ENCODE measurements at places on chromosomes 4 and X.

GRCh38 chr4:106238820-106239420 is 77.1 kb downstream of the TBCK start:
- DNase-seq, result no peak

DNA sequence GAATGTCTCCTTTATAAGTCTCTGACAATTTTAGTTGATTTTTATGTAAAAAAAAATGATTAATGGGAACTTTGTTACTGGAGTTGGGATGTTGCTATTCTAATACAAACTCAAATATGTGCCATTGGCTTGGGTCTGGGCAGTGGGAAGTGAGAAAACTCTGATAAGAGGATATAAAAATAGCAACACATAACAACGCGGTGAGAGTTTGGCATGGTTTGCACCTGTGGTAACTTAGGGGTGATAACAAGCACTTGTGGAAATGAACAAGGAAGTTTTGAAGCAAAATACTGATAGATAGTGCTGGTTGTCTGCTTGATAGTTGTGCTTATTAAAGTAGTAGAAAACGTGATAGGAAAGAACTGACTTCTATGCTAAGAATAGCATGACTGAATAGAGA is 743.3 kb upstream of the AGA start:
- DNase-seq, result no peak

GRCh38 chr4:8821151-8821950 is 50.3 kb downstream of the HMX1 start:
- no peak for DNase-seq

- DNase-seq, result no peak
Observed at GRCh38 chrX:140822184-140822583, 112.6 kb downstream of the LINC00632 start.

DNA sequence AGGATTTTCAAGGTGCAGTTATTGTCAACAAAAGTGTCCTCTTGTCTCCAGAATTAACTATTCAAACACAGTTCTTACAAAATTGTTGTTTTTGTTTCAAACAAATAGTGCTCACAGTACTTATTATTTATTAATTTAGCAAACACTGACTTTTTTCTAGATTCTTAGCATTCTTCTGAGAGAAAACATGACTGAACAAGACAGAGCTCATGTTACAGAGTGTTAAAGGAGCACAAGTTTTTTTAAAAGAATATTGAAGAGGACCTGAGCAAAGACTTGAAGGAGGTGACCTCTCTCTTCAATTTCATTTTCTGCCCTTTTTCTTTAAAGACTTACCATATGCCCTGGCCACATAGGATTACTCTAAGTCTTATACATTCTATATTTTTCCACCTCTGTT is 2220.3 kb upstream of the AGA start:
- no peak for DNase-seq

DNA sequence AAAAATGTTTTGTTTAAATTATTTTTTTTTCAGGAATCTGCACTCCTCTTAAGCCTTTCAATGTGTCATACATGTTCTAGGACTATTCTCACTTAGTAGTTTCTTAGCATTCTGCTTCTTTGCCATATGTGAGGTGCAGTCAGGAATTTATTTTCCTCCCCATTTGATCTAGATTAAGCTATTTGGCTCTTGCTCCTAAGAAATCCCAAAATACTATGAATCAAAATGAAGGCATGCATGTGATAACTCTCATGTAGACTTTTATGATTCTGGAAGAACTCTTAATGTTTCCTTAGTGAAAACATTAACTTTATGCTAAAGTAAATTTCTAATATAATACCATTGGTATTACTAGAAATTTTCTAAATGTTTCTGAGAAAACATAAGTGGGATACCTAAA is 664.5 kb downstream of the RAPGEF2 start:
- DNase-seq, result no peak

DNA sequence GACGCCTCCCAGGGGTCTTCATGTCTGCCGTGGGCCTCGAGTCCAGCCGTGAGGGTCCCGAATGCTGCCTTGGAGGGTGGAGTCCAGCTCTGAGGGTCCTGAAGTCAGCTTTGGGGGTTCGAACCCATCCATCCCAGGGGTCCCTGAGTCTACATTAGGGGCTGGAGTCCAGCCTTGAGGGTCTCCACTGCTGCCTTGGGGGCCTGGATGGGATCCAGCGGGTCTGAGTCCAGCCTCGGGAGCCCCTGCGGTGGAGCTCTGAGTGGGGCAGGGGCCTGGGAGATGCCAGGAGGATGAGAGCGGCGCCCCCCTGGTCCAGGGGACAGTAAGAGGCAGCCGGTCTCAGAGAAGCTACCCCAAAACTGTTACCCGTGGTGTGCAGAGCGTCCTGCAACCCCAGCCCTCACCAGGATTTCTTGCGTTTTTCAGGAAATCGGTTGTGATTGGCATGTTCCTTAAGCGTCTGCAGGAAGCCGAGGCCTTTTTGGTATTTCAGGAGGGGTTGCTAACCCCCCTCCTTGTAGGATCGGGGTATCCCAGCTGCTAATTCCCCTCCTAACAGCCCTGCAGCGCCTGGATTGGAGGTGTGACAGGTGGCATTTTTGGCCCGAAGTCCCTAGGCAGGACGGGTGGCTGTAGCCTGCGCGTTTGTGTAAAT is 1.7 kb upstream of the GTPBP6 start:
- no peak for DNase-seq

GRCh38 chr4:3308691-3309090 is 15.9 kb downstream of the RGS12 start:
- DNase-seq, result no peak

DNA sequence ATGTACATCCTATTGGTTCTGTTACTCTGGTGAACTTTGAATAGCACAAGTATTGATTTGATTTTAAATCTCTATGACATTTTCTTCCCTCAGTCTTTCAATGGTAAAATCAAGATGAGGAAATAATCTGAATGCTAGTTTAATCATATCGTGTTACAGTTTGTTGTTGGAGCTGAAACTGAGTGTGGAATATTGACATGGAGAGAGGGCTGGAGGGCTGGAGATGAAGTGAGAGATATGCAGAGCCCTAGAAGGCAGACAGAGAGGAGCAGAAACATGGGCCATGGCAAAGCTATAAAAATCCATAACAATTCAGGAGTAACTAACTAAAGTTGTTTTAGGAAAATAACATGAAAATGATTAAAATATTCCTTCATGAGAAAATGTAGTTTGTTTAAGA is 141.1 kb downstream of the BANK1 start:
- no peak for DNase-seq

DNA sequence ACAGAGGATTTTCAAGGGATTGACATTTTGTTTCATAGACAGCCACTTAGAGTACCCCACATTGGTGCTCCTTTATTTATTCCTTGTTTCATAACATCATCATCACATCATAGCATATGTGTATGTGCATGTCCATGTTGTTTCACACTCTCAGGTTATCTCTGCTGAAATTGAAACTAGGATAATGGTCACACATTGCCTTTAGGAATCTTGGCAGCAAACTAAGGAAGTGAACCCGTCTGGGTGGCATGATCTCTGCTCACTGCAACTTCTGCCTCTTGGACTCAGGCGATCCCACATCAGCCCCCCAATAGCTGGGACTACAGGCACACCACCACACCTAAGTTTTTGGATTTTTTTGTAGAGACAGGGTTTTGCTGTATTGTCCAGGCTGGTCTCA is 234.2 kb upstream of the ANKRD50 start:
- DNase-seq, result no peak

DNA sequence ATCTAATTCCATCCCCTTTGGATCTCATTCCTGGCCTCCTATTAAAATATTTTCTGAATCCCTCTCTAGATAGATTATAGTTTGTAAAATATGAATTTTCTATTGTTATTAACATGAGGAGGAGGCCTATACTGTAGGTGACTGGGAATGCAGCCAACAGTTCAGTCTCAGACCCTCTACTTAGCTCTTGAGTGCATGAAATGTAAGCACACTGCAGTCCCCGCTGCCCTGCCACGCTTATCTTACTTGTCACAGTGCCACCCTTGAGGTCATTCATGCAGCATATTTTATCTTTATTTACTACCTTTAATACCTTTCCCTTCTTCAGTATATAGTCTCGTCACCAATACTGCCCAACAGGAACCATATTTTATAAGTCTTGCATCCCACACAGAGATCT is 151.0 kb downstream of the CAMK2D start:
- no peak for DNase-seq

- DNase-seq, result no peak
Observed at GRCh38 chrX:2578864-2579263, 78.1 kb upstream of the DHRSX start.

GRCh38 chr4:108694423-108694822 is 44.0 kb downstream of the OSTC start:
- DNase-seq, result no peak

DNA sequence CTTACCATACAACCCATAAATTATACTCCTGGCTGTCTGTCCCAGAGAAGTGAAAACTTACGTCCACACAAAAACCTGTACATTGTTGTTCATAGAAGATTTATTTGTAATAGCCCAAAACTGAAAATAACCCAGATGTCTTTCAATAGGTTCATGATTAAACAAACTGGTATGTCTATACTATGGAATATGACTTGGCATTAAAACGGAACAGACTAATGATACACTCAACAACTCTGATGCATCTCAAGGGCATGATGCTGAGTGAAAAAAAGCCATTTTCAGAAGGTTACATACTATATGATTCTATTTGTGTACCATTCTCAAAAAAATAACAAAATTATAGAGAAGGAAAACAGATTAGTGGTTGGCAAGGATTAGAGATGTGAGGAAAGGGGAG is 11.6 kb upstream of the MND1 start:
- DNase-seq, result no peak

DNA sequence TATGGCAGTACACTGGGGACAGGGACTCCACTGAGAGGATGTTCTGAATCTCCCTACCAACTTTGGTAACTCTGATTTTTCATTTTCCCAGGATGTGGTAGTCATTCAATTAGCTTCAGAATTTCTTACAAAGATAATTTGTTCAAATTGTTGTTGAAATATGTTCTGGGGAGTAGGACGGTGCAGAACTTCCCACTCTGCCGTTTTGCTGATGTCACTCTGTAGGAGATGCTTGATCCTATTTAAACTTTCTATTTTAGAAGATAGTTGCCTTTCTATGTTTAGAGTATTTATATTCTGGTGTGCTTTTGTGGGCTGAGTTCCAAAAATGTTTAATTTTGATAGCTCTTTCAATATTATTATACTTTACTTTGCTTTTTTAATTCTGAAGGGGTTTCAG is 55.2 kb downstream of the ADAM29 start:
- DNase-seq, result no peak

DNA sequence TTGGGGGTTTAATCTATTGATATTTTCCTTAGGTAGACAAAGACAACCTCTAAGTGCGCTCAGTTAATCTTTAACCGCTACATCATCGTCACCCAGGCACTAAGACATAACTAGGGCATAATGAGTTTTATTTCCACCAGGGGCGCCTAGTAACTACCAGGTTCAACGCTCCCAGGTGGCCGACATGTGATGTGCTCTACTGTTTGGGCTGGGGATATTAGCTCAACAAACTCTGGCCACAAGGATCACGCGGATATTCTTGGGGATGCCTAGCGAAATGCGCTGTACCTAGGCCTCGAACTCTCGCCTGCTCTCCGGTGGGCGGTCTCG is 915 bp upstream of the RAB33B start:
- DNase-seq, result peak; percentile 49

DNA sequence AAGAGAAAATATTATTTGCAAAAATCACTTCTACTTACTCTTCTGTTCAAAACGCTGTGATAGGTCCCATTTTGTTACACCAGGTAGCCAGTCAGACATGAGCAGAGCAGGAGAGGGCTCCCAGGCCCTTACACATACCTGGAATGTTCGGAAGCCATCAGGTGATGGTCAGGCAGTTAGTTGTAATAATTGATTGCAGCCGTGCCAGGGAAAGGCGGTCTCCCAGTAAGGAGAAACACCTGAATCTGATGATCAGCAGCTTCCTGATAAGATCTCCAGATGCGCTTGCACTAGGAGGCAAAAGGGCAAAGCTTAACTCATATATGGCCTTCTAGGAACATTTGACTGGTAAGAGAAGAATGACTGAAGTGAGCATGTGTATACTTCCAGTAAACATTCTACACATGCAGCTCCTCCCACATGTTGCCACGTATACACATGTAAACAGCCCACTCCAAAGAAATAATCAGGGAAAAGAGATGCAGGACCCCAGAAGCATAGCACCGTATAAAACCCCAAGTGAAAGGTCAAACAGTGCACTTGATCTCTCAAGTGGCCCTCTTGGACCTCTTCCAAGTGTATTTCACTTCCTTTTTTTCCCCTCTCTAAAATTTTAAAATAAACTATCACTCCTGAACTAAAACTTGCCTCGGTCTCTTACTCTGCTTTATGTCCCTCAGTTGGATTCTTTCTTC is 1338.0 kb downstream of the FSTL5 start:
- DNase-seq, result no peak

DNA sequence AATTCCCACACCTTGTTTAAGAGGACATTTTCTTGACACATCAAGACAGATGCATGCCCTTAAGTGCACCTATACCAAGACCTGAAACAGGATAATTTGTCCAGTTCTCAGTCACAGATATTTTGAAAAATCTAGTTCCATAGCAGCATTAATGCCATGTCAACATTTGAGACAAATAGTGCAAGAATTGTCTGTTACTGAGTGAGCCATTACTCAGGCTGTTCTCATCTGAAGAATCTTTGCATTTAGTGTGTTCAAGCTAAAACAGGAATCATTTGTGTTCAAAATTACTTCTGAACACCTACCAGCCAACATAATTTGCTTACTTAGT is 354.9 kb downstream of the KCNIP4 start:
- DNase-seq, result no peak

- no peak for DNase-seq
Observed at GRCh38 chr4:171203425-171203824, 609.8 kb upstream of the GALNTL6 start.

DNA sequence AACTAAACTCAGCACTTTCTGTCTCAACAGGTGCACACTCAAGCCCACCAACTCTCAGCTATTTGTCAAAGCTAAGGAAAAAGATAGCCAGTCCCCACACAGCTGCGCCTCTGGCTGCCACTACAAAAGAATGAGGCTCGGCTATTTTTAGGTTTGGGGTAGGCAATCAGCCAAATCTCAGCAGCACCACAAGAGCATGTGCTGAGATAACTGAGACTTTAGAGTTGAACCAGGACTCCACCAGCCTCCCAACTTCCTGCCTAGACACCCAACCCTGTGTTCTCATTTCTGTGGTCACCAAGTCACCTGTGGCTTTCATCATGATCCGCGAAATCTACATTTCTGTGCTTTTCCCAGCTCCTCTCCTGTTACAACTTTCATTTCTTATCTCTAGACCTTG is 28.0 kb downstream of the DMD start:
- DNase-seq, result no peak

DNA sequence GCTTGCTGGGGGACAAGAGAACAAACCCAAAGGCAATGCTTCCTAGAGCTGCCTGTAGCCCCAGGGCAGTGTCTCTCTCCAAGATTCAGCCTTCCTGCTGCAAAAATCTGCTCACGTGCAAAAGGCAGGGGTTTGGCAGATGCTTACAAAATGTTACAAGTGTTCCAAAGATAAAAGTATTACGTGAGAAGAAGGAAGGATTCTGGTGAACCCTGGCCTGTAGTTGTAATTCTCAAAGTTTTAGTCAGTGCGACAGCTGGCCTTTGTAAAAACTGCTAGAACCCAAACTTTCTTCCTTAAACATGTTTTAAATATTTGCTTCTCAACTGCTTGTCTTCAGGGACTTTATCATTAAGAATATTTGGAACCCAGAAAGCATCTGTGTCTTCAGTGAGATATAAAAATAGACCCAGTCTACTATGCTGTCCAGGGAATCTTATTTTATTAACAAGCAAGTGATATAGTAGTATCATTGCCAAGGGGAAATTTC is 232.3 kb downstream of the FRMPD4 start:
- DNase-seq, result no peak

- no peak for DNase-seq
Observed at GRCh38 chrX:47169726-47170515, 23.7 kb upstream of the UBA1 start.
